ENCODE measurements at places on chromosomes 5 and 9.

GRCh38 chr9:19122490-19123042 is 4.7 kb downstream of the PLIN2 start:
- no peak for DNase-seq

DNA sequence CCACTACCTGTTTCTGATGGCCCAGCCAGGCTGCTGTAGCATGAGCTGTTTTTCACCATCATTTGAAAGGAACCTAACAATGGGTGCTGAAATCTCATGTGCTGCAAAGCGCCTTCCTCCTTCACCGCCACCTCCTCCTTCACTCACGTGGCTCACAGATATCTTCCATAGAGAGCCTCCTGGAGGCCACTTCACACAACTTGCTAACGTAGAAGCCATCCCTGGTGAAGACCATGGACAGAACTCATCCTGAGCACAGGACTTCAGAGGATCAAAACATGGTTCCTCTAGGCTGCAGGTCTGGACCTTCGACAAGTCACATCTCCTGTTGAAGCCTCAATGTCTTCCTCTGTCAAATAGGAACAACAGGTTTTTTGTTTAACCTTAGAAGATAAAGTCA is 155.5 kb upstream of the RAD23B start:
- DNase-seq = no peak

DNA sequence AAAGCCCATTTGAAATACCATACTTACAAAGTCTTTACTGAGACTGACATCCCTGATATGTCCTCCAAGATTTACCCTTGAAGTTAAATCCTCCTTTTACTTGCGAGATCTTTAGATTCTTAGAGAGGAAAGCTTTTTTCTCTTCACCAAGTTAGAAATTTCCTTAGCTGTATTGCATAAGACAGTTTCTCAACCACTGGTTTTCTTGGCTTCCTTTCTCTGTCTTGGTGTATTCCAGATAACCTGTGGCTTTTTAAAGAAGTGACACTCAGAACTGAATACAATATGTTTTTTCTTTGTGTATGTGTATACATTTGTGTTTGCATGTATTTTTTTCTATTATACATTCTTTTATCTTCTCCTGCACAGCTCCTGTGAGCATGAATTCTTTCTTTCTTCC is 65.0 kb downstream of the SNCAIP start:
- no peak for DNase-seq

GRCh38 chr5:150860246-150860821 is 14.0 kb downstream of the IRGM start:
- no peak for DNase-seq

DNA sequence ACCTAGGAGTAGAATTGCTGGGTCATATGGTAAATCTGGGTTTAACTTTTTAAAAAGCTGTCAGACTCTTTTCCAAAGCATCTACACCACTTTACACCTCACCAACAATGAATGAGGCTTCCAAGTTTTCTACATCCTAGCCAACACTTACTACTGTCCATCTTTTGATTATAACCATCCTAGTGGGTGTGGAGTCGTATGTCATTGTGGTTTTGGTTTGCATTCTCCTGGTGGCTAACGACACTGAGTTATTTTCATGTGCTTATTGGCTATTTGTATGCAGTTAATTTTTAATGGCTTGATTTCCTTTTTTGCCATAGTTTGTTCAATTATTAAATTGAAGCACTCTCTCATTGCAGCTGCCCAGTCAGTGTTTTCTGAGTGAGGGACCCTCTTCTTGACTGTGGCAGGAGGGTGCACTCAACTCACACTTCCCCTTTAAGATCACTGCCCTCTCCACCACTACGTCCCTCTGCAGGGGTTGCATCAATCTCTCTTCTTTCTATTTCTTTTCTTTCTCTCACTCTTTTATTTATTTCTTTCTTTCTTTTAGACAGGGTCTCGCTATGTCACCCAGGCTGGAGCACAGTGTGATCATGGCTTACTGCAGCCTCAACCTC is 182.3 kb downstream of the C9orf152 start:
- DNase-seq = no peak

DNA sequence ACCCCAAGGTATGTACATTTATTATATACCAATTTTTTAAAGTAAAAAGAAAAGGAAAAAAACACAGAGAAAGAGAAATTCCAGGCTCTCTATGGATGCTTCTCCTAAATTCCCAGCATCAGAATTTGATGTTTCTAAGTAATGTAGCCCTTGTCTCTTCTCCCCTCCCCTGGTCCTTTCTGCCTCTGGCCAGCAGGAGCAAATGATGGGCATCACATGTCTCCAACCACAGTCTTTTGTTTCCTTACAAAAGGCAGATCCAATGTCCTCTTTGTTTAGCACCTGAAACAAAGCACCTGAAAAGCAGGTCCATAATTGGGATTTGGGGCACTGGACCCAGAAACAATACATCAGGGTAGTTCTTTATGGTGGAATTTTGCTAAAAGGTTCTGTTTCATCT is 50.4 kb upstream of the APC start:
- DNase-seq = no peak

DNA sequence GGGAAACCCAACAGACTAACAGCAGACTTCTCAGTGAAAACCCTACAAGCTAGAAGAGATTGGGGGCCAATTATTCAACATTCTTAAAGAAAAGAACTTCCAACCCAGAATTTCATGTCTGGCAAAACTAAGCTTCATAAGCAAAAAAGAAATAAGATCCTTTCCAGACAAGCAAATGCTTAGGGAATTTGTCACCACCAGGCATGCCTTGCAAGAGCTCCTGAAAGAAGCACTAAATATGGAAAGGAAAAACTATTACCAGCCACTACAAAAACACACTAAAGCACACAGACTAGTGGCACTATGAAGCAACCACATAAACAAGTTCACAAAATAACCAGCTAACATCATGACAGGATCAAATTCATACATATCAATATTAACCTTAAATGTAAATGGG is 131.1 kb downstream of the OR2K2 start:
- DNase-seq = no peak

DNA sequence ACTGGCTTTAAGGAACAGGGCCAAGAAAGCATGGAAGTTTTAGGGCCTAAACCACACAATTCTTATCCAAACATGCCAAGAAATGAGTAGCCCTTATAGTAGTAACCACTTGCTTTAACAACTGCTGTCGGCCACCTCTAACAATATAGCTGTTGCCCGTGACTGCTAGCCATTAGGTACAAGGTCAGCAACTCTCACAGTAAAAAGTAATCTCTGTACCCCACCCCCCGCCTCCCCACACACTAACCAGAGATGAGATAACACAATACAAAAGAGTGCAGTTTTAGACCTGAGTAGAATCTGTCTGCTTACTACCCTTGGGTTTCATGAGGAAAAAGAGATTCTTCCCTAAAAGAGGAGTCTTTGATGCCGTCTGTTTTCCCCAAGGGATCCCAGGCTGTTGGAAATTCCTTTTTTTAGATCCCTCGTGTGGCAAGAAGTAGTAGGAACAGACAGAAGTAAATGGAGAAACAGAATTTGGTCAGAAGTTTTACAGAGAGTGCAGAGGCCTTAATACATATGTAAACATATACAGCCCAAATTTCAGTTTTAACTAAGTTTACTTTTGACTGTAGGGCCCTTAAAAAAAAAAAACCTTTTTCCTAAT is 94.3 kb downstream of the WDR41 start:
- DNase-seq = no peak

DNA sequence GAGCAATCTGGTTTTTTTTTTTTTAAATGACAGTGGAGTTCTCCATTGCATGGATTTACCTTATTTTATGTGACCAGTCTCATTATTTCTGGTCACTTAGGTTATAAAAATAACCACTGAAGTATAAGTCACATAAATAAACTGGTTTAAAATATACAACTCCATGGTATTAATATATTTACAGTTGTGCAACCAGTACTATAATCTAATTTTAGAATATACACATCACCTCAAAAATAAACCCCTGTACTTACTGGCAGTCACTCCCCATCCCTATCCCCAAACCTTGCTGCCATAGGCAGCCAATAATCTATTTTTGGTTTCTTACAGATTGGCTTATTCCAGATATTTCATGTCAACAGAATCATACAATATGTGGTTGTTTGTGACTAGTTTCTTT is 57.8 kb downstream of the FYB1 start:
- no peak for DNase-seq

- no peak for DNase-seq
Observed at GRCh38 chr5:117103703-117104102, 529.1 kb upstream of the SEMA6A start.

- DNase-seq = no peak
Observed at GRCh38 chr9:123344192-123344949, 11.6 kb upstream of the CRB2 start.

GRCh38 chr9:4864234-4864661 is 71.5 kb downstream of the RCL1 start:
- no peak for DNase-seq

DNA sequence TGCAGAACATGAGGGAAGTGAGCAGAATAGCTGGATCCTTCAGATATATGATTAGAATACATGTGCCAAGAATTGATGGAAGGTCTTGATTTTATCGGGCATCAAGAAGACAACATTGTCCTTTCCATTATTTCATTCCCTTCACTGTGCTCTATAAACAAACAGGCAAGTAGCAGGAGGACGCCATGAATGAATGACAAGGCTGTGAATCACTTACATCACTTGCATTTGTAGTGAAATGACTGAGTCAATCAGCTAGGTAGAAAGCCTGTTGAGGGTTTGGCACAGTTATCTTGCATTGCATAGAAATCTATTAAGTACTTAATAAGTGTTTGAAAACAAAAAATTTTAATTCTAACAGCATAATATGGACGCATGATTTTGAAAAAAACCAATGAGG is 548.8 kb upstream of the IZUMO3 start:
- no peak for DNase-seq

GRCh38 chr5:129724647-129725046 is 23.2 kb upstream of the MINAR2 start:
- DNase-seq = no peak

DNA sequence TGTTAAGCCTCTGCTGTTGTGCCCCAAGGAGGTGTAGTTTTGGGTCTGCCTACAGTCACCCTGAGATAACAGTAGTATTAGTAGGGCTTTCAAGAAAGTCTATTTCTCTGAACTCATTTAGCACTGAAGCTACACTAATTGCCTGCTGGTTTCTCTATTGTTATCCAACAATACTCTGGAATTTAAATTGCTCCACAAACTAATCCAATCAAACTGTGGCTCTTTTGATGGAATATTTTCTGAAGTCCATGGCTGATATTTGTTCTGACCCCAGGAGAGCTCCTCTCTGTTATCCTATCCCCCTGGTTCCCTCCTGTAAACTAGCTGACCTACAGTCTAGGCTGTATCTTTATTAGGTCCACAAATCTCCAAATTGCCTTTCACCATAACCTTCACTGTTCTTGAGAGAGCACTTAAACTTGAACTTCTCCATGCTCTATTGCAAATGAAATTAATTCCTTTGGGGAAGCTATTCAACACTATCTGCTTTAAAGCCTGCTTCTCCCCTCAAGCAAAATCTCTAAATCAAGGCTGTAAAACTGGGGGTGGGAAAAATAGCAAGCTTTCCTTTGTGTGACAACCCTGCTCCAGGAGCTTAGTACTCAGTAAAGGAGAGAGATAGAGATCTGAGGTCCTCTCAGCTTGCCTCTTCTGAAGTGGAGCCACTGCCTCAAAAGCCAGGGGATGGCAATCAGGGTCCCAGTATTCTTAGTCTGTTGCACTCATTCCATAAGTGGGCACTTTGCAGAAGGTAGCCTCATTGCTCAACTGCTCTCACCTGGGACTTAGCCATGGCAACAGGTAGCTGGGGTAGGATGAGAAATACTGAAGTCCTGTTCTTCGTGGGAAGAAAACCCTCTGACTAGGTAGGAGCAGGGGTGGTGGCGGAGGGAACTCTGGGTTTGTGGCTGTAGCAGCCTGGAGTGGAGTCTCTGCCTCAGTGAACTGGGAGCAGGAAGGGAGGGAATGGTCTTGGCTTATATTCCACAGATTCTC is 110.9 kb downstream of the MACIR start:
- DNase-seq = no peak

GRCh38 chr9:131214286-131214856 is 61.9 kb downstream of the FAM78A start:
- no peak for DNase-seq

DNA sequence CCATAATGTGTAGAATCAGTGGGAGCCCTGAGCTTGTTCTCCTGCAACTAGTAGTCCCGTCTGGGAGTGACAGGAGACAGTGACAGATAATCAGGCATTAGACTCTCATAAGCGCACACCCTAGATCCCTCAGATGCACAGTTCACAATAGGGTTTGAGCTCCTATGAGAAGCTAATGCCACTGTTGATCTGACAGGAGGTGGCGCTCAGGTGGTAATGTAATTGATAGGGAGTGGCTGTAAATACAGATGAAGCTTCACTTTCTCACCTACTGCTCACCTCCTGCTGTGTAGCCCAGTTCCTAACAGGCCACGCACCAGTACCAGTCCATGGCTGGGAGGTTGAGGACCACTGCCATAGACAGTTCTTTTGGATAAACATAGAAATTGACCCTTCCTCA is 188.7 kb downstream of the ROR2 start:
- no peak for DNase-seq

- DNase-seq = no peak
Observed at GRCh38 chr5:69032009-69032408, 61.8 kb upstream of the SLC30A5 start.

DNA sequence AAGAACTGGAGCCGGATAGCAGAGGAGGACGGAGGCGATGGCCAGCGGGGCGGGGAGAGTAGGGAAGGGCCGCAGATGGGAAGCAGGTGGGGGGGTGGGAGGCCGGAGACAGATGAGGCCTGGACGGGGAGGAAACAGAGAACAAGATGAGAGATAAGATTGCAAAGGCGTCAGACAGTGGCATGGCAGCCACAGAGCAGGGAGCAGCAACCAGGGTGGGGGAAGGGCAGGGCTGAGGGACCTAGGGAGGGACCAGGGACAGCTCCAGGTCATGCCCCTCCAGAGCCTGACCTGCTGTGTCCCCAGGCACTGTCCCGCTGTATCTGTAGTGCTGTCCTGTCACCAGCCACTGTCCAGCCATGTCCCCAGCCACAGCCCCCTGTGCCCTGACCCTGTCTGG is 49.6 kb upstream of the LMX1B start:
- DNase-seq = no peak

DNA sequence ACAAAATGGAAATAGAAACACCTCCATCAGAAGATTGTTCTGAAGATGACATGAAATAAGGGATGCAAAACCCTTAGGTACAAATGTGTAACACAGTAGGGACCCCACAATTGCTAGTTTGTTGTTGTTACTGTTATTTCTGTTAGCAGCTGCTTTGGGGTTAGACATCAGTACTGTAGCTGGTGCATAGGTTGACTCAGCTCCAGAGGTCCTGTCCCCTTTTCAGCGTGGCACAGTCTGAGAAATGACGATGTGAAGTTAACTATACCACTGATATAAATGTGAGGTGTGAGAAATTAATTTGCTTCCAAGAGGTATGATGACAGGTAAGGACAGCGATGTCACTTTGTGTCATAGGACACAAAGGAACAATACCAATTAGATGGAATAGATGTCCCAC is 384.6 kb upstream of the KLF4 start:
- DNase-seq = no peak

GRCh38 chr5:66002415-66002814 is 76.0 kb downstream of the ERBIN start:
- DNase-seq = no peak
